NCI-H1694 (cell line): ENCODE measurements at places on chromosomes 6 and 20.

DNA sequence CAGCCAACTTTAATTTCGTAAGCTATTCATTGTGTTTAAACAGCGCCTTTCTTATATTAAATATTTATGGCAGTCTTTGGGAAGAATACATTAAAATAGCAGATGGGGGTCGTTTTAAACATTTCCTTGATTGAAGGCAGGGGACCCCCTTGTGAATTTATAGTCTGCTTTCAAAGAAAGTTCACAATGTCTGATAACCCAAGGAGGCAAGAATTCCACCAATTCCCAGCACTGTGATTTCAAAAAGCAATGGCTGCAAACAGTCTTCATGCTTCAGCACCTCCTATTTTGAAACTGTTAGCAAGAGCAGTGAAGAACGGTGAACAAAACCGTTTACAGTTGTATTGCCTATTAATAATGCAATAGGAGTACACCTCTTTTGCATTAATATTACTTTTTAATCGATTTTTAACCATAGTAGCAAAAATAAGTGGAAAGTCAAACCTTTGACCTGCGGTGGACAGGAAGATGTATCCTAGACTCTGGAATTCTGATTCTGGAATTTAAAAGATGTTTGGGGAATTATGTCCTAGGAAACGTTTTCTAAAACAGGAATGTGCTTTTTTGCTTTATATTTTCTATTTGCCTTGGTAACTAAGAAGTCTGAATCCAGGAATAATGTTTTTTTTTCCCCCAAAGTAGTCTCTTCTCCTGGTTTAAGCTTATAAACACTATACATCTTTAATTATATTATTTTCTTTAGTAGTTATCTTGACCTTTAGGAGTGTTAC is 393.0 kb downstream of the CDKAL1 start:
- no peak for DNase-seq

DNA sequence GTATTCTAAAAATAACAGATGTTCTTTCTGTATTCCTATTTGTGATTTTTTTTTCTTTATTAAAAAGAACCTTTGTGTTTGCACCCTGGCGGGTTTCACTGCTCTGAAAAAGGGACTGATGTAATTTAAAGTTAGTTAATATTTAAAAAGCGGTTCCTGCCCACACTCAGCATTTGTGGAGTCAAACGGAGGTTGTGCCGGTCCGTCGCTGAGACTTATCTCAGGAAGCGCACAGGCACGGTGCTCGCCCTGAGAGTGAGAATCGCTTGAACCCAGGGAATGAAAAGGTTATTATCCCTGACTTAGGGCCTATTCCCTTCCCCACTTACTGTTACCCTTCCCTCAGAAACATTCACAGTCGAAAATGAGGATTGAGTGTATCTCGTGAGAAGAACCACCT is 366.7 kb downstream of the THBS2 start:
- DNase-seq = no peak

DNA sequence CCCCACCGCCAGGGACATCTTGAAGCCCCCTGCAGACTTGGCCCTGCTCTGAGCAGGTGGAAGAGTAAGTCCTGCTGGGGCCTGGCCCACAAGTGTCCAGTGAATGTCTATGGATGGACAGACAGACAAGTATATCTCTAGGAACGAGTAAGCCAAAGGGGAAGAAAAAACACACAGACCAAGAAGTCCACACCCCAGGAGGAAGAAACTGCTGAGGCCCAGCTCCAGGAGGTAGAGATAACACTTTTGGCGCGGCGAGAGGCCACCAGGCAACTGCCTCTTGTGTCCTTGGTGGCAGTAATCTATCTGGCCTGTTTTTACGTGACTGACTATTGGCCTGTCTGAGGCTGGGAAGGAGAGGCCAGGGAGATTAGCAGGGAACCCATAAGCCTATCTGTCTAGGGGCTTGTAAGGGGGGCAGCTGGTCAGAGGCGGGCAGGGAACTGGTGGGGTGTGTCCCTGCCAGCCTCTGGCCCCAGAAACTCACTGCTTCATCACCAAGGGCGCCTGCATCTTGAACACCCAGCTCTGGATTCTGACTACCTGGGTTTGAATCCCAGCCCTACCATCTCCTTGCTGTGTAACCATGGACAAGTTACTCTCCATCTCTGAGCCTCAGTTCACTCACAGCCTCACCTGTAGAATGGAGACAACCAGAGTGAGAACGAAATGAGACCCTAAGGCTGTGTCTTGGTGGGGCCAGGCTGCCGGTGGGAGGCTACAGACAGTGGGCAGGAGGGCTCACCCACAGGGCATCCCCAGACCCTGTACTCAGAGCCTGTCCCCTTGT is 31.3 kb downstream of the C20orf203 start:
- no peak for DNase-seq

DNA sequence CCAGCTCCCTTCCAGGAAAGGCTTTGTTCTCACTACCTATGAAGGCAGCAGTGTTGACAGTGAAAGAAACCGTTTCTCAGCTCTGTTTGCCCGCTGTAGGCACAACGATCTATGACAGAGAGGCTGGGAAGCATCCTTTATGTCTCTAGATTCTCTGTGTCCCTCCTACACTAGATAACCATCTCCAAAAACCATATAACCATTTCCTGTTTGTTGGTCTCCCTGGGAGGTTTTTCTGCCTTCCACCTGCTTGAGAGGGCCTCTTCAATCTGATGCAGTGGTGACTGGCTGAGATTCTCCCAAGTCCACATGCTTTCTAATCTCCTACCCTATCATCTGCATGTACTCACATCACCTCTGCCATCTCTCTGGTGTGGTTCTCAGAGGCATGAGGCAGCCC is 32.0 kb upstream of the TMEM217 start:
- no peak for DNase-seq

- DNase-seq = no peak
Observed at GRCh38 chr6:14641423-14642135, 524.0 kb downstream of the CD83 start.

DNA sequence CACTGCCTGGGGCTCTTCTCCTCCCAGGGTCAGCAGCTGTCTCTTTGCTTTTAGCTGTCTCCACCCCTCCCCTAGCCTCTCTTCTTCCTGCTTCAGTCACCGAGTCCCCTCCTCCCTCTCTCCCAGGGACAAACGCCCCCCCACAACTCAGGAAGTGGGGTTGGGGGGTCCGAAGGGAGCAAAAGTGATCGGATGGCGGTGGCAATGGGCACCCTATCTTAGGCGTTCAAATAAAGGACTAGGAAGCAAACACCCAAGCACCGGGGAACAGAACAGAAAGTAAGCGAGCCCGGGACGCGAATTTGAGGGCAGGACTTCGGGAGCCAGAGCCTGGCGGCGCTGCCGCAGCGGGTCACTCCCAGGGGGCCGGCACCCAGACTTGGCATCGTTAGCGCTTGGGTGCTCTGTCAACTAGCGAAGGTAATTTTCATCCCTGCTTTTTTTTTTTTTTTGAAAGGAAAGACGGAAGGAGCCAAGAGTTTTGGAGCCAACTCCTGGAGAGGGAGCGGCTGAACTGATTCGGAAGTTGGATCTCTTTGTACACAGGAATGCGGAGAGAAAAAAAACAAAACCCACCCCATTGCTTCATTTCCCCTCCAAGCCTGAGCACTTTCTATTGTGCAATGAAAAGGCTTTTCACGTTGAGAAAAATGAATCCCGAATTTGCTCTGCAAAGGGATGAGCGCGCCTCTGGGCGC is 815 bp upstream of the ITPR3 start:
- DNase-seq = no peak

- DNase-seq = no peak
Observed at GRCh38 chr6:169087443-169088041, 166.1 kb downstream of the THBS2 start.

GRCh38 chr6:36784376-36784636 is 54.9 kb downstream of the CPNE5 start:
- DNase-seq = no peak

DNA sequence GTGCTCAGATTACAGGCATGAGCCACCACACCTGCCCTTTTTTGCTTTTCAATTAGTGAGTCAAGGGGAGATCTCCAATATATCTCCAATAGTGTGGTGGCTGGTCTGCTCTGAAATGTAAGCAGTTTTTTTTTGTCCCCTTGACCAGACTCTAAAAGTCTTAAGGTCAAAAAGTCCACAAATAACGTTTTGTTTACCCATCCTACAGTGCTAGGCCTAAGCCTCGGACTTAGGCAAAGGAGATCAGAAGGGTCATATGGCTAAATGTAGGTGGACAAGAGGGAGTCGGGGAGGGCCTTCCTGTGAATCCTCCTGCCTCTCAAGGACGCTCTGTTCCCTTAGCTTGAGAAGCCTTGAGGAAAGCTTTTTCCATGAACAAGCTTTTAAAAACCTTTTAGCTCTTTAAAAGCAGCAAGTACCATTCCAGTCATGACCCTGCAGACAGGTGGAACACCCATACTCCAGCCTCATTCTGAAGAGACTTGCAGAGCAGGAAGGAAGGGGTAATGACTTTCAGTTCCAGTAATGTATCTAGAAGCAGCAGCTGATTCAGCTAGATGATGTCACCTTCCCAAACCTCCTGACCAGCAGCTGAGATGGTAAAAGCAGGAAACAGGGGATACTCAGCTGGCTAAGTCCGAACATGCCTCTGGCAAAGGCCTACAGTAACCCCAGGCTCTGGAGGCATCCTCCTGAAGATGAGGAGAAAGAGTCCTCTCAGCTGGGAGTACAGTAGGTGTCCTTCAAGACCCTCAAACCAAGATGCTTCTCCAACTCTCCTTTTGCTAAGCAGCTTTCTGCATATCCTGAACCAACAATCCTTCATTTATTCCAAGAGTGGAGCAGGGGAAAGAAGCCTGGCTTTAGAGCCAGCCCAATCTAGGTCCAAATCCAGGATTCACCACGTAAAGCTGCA is 23.6 kb downstream of the BCL2L1 start:
- DNase-seq = no peak

DNA sequence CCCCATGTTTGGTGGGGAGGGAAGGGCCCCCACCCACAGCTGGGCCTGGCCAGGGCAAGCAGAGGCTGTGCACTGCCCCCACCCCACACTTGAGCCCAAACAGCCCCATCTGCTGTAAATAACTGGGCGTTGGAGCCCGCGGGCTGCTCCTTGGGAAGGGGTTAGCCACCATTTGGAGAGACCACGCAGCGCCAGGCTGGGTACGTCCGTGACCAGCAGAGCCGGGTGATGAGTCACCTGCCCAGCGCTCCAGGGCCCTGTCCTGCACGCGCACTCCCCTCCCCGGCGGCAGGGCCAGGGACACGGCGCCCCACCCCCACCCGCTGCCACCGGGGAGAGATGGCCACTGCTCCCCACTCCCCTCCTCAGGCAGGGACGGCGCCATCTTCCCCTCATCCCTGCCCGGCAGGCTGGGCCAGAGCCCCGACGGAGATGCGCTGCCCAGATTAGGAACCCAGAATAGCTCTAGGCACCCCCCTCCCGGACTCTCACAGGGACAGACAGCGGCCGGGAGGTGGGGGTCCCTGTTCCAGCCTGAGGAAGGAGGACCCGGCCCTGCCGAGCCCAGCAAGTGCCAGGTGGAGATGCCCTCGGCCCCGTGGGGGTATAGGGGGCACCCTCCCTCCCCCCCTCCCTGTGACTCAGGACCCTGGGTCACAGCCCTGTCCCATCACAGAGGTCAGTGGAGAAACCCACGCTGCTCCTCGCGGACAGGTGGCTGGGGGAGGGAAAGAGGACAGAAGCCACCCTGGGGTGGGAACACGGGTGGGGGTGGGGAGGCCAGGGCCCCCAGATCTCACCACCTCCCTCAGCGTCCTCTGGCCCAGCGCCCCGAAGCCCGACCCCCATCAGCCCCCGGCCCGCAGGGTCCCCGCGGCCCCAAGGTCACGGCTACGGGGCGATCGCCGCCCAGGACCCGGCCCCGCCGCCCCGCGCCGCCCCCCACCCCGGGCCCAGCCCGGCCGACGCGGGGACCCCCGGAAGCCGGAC is 642 bp downstream of the EEF1A2 start:
- no peak for DNase-seq

DNA sequence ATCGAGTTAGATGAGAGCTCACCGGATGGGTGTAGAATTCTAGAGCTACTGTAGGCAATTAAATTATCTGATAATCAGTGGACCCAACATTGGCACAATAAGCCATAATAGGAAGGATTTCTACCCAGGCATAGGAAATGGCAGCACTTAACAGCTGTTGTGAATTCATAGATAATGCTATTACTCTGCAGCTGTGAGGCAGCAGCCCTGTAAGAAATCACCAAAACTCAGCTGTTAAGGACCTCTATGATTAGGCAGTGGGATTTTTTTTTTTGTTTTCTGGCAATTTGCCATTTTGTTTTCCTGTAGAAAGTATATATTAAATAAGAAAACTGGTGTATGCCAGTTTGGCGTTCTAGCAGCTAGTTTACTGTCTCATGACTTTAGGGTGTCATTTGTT is 609.1 kb upstream of the SLC35B3 start:
- DNase-seq = no peak

DNA sequence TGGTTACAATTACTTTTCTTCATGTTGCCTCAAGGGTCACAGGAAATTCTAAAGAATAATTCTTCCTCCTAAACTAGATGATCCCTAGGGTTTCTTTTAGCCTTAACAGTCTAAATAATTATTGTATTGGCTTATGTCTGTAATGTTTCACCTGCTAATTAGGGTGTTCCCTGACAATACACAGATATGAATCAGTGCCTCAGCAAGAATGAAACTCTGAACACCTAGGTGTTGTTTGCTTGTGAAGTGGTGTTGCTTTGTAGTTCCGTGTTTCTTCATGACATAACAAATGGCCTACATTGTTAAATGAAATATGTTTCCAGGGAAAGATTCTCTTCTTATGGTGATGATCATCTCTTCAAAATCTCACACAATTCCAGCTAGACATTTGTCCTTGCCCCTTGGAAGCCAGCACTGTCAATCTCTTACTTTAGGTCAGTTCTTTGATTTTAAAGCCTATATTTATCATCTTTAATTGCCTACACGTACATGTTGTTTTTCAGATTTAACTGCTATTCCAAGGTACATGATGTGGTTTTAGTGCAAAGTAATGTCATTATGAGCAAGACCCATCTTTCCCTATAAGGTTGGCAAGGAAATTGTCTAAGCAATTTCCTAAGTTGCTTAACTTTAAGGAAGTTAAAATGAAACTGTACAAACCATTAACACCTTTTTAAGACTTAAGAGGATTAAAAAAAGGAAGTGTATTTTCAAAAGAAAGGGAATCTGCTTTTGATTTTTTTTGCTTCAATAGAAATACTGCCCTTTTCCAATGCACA is 111.9 kb downstream of the TBC1D7 start:
- no peak for DNase-seq
